ENCODE measurements at places on chromosomes 12 and 14.

DNA sequence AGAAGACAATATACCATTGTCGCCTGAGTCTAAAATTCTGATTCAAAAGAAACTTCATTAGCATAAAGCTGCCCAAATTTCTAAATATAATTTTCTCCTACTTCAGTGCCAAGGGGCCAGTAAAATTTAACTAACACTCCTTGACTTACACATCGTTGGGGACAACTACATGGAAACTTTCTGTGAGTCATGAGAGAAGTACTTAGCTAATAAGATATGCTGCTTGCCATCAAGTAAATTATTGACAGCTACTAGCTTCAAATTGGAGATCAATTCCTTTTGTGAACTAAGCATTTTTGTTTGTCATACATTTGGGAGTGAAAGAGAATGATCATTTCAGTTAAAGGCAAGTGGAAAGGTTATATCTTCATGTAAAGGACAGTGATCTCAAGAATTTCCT lies 373.3 kb downstream of the MDGA2 start:
- no peak for DNase-seq

GRCh38 chr12:66340131-66340530 lies 37.8 kb downstream of the HELB start:
- DNase-seq: no peak

GRCh38 chr12:28787151-28787550 lies 361.9 kb upstream of the FAR2 start:
- DNase-seq: no peak

- DNase-seq: no peak
These were observed 32.4 kb downstream of the ANO2 start for GRCh38 chr12:5912437-5913334.

- no peak for DNase-seq
These were observed 31.6 kb upstream of the BEGAIN start for GRCh38 chr14:100618763-100619320.

DNA sequence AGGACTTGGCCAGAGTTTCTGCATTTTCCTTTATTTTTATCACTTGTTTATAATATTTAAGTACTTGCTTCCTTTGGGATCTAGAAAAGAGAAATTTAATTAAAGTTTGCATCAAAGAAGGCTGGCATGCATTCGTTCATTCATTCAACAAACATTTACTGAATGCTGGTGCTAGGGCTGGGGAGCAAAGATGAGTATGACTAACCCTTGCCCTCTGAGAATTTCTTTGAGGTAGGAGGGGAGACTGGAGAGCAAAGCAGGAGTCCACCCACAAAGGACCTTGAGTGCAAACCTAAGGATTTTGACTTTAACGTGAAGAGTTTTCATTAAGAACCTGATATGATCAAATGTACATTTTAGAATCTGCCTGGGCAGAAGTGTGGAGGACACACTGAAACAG lies 16.1 kb upstream of the NT5DC3 start:
- no peak for DNase-seq

DNA sequence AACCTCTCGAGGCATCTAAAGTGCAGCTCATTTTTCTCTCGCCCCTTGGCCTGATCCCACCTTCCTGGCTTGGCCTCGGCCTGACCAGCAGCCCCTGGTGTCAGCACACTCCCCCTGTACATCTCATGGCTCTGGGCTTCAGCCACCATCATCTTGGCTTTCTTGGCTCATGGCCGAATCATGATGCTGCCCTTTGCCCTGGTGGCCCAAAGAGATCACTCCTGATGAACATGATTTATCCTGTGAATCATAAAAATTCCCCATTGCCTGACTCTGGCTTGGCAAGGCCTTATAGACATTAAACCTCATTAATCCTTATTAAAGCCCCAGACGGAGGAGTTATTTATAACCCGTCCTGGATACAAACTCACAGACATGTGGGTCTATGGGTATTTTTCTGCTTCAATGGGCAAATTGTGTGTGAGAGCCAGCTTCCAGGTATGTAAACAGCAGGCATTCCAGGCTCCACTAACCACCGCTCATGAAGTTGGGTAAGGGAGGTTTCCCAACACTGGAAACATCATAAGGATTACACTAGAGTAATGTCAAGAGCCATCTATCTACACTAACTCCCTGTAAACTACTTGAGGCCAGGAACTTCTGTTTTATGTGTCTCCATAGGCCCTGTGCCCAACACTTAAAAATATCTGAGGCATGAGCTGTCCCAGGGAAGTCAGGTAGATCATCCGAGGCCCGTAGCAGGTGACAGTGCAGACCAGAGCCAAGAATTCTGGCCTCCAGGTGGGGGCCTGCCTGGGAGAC lies 171.2 kb downstream of the TTC8 start:
- peak; percentile 70 for DNase-seq

- no peak for DNase-seq
These were observed 42.3 kb downstream of the INSM2 start for GRCh38 chr14:35576260-35576659.

DNA sequence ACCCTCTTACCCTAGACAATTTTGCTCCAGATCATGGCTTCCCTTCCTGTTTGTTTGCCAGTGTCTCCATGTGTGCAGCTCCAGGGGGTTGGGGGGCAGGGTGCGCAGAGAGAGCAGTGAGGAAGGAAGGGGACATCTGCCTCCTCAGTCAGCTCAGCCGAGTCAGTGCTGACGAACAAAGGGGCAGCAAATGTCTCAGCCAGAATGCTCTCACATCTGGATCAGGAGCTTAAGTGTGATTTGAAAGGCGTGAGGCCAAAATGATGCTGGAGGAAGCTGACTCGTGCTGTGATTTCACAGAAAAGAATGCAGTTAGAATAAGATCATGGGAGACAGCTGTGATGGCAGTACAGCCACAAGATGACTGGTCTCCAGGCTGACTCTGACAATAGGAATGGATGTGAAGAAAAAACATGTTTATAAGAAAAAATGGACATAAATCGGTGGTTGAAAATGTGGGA lies 27.1 kb upstream of the CDK17 start:
- DNase-seq: peak; percentile 90

- DNase-seq: no peak
These were observed 89.3 kb upstream of the NAP1L1 start for GRCh38 chr12:76173756-76174155.

DNA sequence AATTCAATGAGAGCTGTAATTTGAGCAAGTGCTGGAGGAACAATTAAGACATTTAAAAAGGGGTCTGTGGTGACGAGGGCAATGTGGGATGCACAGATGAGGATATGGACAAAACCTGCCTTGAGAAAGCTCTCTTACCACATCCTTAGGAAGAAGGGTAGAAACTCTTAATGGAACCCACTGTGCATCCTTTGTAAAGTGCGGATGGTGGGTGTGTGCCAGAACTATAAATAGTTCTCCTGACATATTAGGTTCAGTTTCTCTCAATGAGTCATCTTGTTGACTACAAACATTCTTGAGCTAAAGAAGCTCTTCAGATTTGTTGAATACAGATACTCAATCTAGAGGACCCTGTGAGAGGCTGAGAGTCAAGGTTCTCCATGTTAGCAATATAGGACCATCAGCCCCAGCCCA lies 106.1 kb upstream of the ANO4 start:
- DNase-seq: no peak

GRCh38 chr14:60455875-60456274 lies 30.0 kb downstream of the C14orf39 start:
- no peak for DNase-seq

DNA sequence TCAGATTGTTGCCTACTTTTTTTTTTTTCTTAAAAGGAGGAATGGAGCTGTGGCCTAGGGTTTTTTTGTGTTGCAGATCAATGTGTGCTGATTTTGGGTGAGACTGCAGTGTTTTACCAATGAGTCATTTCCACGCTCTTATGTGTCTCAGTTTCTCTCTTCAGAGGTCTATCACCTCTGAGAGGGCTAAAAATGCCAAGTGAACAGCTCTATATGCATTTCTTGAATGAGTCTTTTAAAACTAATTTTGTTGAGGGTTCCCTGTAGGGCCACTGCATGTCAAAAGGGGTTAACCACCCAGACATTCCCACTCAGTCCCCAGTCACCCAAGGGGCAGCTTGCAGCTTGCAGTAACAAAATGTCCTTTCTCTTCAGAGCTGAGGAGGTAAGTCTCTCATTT lies 24.3 kb upstream of the GLIPR1L2 start:
- DNase-seq: peak; percentile 2

- DNase-seq: no peak
These were observed 60.0 kb downstream of the PLEKHG7 start for GRCh38 chr12:92762773-92763172.

DNA sequence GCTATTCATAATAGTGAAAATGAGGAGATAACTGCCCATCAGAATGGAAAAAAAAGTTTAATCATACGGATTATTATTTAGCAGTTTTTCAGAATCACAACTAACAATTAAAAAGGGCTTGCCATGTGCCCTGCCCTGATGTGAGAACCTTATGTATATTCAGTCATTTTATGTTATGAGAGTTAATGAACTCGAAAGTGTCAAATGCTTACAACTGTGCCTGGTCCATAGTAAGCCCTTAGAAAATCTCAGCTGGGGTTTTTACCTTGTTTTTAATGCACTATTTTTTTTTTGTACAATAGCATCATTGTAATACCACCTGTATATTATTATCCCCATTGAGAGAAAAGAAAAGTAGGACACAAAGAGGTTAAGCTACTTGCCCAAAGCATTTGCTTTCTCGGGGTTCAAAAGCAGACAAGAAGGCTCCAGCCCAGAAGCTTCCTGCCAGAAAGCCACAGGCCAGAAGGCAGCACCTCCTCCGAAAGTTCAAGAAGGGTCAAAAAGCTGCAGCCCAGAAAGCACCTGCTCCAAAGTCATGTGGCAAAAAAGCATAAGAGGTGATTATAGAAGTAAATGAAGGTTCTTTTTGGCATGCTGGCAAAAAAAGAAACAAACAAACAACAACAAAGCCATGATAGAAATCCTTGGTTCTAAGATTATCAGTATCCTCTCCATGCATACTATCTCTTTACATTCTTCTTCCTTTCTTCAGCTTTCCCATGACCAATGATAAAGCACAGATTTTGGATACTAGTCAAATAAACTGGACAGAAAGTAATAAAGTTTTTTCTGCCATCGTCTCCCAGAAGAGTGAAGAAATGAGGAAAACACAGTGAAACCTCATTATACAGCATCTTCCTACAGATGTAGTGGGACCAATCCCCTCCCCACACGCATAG lies 59.1 kb upstream of the NAP1L1 start:
- DNase-seq: no peak

- no peak for DNase-seq
These were observed 12.0 kb upstream of the SERPINA3 start for GRCh38 chr14:94600148-94600545.

DNA sequence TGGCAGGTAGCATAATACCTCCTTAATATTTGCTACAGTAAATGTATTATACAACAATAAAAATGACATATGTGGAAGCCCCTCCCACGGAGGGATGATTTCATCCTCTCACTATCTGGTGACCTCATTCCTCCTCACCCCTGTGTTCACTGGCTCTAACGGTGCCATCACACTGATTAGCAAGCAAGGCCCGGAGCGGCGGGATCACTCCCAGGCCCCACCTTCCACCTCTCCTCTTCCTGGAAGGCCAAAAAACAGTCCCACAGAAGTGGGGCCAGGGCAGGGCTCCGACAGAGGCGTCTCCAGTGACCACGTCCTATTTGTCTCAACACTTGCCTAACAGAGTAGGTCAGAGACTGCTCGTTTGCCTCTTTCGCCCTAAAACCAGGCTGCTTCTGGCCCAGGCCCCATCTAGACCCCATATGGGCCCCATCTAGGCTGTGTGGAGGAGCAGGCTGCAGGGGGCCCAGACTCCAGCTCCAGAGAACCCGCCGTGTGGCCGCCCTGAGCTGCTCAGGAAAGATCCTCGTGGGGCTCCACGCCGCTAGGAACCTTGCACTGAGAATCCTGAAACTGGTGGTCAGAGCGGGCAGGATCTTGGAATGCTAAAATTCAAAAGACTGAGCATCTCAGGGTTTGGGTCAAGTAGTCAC lies 3.7 kb downstream of the SELPLG start:
- peak; percentile 85 for DNase-seq

DNA sequence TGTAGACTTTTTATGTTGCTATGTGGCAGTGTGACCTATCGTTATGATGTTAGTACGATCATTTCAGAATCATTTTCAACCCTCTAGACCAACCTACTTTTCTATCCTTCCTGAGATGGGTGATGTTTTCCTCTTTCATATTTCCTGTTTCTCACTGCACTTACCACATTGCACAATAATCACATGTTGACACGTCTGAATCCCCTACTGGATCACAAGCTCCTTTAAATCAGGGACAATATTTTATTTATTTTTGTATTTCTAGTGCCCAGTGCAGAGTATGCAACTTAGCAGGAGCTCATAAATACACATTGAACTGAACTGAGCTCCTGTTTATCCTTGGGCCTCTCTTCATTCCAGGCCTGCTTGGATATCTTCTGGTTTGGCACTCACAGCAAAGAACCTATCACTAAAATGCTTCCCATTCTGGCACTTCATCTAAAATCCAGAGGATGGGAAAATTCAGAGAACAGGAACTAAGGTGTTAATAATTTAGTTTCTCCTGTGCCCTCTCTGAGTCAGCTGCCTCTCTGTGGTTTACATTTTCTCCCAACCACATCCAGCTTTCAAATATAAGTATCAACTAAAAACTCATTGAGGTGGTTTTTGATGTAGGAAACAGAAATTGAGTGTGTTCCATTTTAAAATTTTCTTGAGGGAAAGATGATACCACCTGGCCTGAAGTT lies 69.4 kb upstream of the DYRK2 start:
- peak; percentile 12 for DNase-seq

DNA sequence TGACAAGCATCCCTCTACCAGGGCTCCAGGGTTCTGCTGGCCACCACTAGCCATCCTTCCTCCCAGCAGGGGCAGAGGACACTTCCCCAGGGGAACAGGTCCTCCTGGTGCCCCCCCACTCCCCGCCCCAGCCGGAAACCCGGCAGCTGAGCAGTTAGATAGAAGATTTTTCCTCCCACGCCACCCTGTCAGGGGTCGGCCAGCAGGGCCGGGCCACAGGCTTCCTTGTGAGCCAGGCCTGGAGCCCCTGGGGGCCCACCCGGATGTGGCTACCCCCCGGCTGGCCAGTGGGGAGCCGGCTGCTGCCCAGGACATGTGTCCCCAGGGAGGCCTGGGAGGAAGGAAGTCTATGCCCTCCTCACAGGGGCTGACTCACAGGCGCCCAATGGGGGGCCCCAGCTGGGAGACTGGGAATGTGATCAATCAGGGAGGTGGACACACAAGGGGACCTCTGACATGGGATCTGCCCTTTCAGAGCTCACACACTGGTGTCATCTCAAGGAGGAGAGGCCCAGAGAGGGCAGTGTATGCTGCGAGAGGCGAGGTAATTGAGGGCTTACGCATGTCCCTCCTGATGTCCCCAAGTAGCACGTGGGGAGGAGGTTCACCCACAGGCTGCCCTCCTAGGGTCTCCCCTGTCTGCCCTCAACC lies 4.2 kb downstream of the SH2B3 start:
- DNase-seq: peak; percentile 67

- no peak for DNase-seq
These were observed 1.2 kb upstream of the NEK9 start for GRCh38 chr14:75127903-75128595.

- DNase-seq: no peak
These were observed 696 bp upstream of the GPHN start for GRCh38 chr14:66507181-66507721.

DNA sequence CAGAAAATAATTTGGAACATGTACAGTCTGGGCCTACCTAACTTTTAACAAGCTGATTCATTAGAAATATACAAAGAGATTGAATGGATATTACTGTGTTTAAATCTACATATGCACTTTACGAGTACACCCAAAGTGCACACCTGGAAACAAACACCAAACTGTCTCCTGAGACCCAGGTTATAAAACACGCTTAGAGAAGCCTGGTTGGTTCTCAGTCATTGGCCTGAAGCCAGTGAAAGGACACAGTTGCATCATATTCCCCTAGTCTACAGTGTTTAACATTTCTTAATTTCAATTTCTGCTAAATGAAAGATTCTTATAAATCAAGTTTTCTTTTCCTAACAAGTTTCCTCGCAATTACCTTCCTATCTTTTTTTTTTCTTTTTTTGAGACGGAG lies 209.5 kb downstream of the FBXL14 start:
- no peak for DNase-seq
